ENCODE measurements at places on chromosomes 12 and 14. TPM values are rescaled to one million over a fixed set of nuclear protein-coding genes. Genes with fewer than 3 reads are reported as not detected.

PMEL gene
- 0.63 TPM for total RNA-seq

DNA sequence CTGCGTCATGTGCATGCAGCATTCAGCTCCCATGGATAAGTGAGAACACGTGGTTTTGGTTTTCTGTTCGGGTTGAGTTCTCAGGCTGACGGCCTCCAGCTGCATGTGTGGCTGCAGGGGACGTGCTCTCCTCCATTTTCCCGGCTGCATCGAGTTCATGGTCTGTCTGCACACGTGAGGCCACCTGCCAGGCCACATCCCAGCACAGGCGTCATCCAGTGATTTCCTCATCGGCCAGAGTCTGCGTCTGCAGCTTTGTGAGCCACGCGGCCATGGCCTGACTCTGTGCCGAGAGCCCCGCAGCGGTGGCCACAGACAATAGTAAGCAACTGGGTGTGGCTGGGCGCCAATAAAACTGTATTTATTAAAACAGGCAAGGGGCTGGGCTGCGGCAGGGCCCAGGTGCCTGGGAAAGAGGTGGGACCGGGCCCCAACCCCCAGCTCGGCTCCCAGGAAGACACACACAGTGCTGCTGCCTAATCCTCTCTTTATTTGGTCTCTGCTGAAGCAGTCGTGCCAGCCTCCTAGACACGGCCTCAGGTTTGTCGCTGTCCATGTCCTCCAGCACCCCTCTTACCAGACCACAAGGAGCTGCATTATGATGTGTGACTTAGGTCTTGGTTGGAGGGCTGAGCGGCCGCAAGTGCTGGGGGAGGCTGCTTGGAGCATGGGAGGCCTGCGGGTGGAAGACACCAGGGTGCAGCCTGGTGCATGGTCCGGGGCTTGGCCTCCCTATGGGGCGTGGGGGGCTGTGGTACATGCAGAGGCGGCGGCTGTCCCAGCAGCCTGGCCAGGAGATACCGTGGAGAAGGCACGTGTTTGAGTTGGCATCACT, 52.0 kb downstream of the NOC4L start:
- DNase-seq, result no peak

DNA sequence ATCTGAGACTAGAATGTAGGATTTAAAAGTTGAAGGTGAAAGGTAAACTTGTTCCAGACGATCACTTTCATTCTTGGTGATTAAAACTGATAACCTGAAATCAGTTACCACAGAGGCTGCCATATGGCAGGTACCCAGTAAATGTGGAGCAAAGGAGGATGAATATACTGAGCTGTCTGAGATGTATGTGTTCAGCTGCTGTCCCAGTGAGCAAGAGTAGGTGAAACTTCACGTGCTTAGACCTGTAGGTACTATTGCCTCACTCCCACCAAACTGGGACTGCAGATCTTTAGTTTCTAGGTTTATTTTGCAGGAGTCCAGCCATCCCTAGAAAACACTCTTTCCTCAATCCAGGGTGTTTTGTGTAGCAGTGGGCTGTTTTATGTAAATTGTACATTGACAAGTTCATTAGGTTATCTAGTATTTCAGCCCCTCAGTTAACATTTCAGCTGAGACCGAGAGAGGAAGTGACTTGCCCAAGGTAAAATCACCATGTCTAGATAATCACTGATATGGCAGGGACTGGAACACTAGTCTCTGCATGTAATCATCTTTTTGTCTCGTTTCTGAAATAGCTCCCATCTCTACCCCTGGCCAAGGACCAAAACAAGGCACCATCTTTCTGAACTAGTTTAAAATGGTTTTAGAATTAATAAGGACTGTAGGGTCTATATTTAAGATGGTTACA, 62.7 kb downstream of the ATG14 start:
- no peak for DNase-seq

GRCh38 chr14:96051231-96051630, 12.1 kb downstream of the C14orf132 start:
- DNase-seq, result no peak

GRCh38 chr14:49702725-49703124, 9.8 kb downstream of the KLHDC1 start:
- DNase-seq, result no peak

- DNase-seq, result peak; percentile 24
These were observed 49.8 kb upstream of the USP15 start for GRCh38 chr12:62210422-62210821.

DNA sequence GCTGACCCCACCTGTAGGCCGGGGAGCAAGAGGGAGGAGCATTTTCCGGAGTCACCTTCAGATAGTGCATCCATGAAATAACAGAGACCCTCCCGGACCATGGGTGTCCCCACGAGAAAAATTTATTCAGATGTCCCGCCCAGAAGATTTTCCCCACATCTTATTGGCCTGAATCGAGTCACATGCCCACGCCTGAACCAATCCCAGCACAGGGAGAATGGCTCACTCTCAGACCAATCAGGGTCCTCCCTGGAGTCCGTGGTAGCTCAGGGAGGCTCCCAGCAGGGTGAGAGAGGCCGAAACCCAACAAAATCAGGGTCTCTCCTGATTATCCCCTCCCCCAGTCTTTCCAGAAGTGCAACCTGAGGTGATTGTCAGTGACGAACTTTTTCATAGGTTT, 16.4 kb upstream of the NCOR2 start:
- DNase-seq, result no peak

DNA sequence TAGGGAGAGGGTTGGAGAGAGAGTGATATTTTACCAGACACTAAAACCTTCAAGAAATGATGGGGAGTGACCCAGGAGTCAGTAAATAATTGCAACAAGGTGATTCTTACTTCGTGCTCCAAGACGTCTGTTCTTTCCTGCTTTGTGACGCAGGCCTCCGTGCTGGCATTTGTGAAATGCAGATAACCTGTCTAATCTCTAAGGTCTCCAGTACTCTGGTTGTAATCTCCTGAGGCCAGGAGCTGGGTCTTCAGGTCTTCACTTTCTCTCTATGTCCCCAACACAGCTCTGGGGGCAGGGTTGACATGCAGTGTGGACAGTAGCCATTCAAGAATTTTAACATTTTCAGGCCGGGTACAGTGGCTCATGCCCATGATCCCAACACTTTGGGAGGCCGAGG, 53.1 kb downstream of the CD9 start:
- no peak for DNase-seq

GRCh38 chr14:30162066-30162465, 234.4 kb upstream of the PRKD1 start:
- no peak for DNase-seq
